ENCODE measurements at places on chromosomes 11 and 22. TPM values are rescaled to one million over a fixed set of nuclear protein-coding genes. Genes with fewer than 3 reads are reported as not detected.

GRCh38 chr22:33853200-33854097 lies 66.8 kb downstream of the LARGE1 start:
- DNase-seq, result peak; percentile 72

DNA sequence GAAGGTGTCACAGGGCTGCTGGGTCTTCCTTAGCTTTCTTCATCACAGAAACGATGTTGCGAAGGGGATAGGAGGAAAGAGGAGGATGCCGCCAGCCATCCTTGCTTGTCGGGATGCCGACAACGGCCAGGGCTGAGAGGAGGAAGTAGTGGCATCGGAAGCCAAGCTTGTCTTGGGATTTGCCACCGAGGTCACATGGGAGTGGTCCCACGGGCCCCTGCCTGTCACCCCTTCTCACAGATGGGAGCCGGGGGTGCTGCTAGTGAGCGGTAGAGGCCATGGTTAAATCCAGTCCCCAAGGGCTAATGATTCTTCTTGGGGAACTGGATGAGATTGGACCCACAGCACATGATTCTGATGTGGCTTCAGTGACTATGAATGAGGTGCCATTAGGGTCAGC lies 1375.8 kb downstream of the BRD1 start:
- no peak for DNase-seq

DNA sequence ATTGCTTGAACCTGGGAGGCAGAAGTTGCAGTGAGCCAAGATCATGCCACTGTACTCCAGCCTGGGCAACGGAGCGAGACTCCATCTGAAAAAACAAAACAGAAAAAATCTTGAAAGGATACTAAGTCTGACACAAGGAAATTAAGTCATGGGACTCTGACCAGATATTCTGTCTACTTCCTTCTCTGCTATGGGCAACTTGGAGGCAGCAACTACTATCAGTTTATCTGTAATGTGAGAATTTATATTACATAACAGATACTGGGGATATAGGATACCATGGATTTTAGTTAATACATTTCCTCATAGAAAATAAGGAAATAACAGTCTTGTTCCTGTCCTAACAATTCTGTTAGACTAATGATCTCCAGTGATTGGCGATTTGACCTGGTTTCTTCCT lies 1.6 kb upstream of the SGSM3 start:
- no peak for DNase-seq

DNA sequence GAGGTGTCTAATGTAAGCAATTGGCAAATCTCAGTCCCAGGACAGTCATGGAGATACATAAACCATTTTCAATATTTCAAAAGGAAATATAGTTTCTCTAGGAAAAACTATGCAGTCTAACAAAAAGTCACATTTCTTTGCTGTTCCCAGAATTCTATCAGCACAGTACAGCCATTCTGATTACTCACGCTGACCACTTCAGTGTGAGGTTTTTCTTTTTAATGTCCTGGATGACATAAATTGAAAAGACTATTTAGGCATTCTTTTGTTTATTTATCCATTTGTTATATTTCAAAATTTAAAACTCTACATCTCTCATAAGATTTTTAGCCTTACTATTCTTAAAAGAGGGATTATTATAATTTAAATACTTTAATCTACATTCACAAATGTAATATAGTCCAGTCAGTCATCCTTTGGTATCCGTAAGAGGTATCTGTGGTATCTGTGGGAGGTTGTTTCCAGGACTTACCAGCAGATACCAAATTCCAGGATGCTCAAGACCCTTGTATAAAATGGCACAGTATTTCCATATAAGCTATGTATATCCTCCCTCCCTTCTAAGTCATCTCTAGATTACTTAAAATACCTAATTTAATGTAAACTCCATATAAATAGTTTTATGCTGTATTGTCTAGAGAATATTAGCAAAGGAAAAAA lies 331.1 kb upstream of the PITPNB start:
- DNase-seq, result no peak

- DNase-seq, result no peak
Observed at GRCh38 chr11:37230865-37231264, 632.8 kb upstream of the RAG2 start.

DNA sequence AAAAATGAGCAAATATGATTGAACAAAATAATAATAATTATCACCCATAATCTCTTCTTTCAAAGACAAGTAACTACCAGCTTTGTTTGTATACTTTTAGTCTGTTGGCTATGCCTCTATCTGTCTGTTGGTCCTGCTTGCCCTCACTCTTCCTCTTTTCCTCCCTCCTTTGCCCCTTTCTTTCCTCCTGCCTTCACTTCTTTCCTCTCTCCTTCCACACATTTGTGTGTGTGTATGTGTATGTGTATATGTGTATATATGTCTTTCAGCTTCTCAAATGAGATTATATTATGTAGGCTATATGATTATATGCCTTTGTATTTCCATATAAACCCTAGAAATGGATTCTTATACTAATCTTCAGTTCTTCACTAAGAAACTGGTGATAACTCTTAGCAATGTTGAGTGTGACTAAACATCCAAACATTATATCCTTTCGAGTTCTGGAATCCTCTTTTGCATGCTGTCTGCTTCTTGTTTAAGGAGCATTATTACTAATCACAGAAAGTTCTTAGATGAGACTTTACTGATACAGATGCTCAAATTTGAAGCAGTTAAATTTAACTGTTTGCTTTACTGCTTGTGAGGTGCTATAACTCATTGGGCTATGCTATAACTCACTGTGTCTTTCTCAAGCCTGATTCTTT lies 219.1 kb downstream of the TMEM135 start:
- DNase-seq, result no peak

DNA sequence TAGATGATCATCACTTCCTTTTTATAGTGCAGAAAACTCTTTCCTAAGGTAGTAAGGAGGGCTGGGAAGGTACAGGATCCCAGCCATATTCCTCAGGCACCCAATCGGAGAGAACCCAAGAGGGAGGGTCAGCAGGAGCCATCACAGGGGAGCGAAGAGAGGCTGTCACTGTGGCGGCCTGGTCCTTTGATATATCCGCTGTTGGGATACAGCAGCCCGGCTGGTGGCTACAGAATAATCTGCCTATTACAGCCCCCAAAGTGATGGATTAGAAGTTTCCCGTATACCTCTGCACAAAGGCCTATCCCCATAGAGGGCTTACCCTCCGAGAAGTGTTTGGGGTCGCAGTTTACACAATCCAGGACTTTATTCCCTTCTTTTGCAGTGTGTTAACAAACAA lies 48.5 kb downstream of the OR4D9 start:
- DNase-seq, result no peak

DNA sequence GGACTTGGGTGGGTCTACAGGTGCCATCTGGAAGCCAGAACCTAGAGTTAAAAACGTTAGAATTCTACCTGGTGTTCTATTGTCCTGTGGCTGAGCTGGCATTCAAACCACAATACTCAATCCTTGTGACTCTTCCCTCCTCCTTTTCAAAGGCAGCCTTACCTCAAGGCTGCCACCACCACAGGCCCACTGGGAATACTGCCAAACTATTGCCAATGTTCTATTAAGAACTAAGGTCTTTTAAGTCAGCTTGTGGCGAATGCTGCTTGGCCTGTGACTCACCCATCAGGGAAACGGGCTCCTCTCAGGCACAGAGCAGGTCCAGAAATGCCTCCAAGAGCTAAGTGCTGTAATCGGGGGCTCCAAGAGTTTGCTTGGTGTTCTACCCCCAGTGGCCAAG lies 1008.4 kb downstream of the JRKL start:
- DNase-seq, result no peak

DNA sequence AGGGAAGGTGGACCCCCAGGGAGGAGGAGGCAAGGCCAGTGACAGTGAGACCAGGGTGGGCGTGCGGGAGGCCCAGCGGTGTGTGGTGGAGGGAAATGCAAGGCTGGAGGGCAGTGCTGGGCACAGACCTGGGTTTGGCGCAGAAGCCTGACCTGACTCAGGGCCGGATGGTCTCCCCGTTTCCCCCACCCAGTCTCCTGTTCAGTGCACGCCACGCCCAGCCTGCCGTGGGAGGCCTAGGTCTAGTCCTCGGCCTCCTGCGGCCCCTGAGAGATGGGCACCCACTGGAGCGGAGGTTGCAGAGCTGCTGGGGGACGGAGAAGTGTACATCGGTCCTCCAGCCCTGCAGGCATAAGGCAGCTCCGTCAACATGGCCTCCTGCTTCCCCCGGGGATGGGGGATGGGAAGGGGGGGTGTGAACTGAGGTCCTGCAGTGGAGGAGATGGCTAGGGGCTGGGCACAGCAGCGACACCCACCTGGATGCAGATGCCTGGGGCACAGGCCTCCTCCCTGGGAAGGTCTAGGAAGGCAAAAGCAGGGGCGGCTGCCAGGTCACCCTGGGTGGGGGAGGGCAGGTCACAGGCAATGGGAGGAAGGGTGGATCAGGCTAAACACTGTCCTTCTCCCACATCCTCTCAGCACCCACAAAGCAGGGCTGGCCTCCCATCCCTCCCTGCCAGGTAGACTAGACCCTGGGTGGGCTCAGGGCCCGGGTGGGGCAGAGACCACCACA lies 15.9 kb downstream of the IL17REL start:
- DNase-seq, result no peak

GRCh38 chr11:92576315-92576714 lies 351.7 kb downstream of the FAT3 start:
- DNase-seq, result no peak

DNA sequence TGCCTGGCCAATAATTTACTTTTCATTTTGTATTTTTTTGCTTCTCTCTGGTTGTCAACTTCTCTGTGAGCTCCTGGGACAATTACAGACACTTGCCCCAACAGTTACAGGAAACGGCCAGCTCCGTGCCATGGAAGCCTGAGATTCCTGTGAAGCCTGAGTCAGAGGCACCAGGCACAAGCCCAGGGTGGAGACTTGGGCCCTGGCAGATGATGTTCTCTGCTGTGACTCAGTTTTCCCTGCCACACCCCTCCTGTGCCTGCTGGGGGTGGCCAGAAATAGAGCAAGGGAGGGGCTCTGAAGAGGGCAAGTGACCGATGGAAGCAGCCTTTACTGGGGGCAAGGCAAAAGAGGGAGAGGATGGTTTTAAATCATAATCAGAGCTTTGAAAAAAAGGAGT lies 4.9 kb downstream of the ATP5MGL start:
- peak; percentile 95 for DNase-seq

GPR152 gene
- not detected for total RNA-seq

OR5M3 gene
- total RNA-seq, result not detected

PHOX2A gene
- total RNA-seq, result not detected
